Left lung (tissue), 14 donors: ENCODE measurements at places on chromosomes 7 and 10. TPM values are rescaled to one million over a fixed set of nuclear protein-coding genes. Genes with fewer than 3 reads are reported as not detected.

Gene ZNF425
- 1.3 TPM for total RNA-seq

Gene MGAM2
- total RNA-seq: 0.03 TPM

Gene GJD4
- not detected for total RNA-seq

Gene TRDMT1
- 6.6 TPM for total RNA-seq

Gene TRIM73
- total RNA-seq: 2.8 TPM

Gene HGF
- 28.9 TPM for total RNA-seq

GRCh38 chr10:89086801-89087521, 96.4 kb downstream of the FAS start:
- no peaks in the 10 kb centered on the region for H3K27me3 ChIP-seq
- no peak overlapping the region for H3K4me3 ChIP-seq
- no peaks in the 10 kb centered on the region for H3K36me3 ChIP-seq
- no peak for DNase-seq
- peaks cover 42% of the 10 kb centered on the region for H3K4me1 ChIP-seq

- H3K4me1 ChIP-seq: no peaks in the 10 kb centered on the region
- no peak overlapping the region for H3K4me3 ChIP-seq
- no peak overlapping the region for H3K27ac ChIP-seq
- DNase-seq: no peak
- no peaks in the 10 kb centered on the region for H3K27me3 ChIP-seq
Measured at GRCh38 chr10:89399956-89400355, 7.5 kb downstream of the IFIT1 start.

- peak overlapping the region; percentile 86 for H3K4me3 ChIP-seq
- peak overlapping the region; percentile 92 for H3K27ac ChIP-seq
- no peaks in the 10 kb centered on the region for H3K36me3 ChIP-seq
Measured at GRCh38 chr10:118047157-118047719, 497 bp upstream of the RAB11FIP2 start.

DNA sequence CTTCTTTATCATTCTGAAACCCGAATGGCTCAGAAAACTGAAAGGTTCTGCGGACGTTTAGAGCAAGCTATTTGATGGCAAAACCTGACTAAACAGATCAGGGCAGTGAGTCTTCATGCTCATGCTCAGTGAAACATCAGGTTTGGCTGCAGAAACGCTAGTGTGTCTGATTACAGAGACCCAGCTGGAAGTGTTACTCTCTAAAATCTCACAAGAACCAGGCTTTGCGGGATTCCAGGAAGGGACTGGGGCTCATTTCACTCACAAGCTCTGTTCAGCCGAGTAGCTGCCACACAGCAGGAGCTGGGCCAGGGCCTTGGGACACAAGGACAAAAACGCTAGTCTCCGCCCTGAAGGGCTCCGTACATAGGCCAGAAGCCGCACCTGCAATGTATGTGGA, 2.9 kb downstream of the PITRM1 start:
- peaks cover 54% of the 10 kb centered on the region for H3K36me3 ChIP-seq
- no peak overlapping the region for H3K4me3 ChIP-seq
- H3K4me1 ChIP-seq: peaks cover 13% of the 10 kb centered on the region
- no peak for DNase-seq
- H3K27me3 ChIP-seq: no peaks in the 10 kb centered on the region

DNA sequence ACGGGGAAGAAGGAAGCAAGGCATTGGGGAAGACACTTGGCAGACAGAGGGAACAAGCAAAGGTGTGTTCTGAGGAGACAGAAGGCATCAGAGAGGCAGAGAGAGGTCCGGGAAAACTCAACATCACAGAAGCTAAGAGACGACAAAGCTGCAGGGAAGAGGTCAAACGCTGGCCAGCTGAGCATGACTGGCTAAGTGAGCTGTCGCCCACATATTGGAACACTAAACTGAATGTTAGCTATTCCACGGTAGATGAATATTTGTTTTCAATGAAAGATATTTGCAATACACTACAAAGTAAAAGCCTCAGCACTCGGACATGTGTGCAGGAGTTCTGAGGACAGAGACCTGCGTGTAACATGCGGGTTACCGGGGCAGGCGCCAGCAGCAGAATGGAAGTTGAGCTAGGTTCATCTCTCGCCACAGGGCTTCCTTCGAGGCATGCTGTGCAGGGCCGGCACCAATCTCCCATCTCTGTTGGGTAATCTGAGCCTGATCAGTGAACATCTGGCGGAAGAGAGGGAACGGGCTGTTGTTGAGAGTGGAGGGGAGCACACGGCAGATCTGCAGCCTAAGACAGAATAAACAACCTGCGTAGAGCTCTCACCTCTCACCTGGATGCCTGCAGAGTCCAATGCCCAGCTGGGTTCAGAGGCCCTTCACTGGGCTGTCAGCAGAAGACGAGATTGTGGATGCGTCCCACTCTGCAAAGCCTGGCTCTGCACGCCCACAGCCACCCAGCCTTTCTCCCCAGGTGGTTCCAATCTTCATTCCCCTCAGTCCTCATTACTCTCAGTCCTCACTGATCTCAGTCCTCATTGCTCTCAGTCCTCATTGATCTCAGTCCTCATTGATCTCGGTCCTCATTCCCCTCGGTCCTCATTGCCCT, 35.9 kb downstream of the INSIG1 start:
- no peaks in the 10 kb centered on the region for H3K4me1 ChIP-seq
- no peak for DNase-seq
- no peak overlapping the region for H3K27ac ChIP-seq
- H3K36me3 ChIP-seq: no peaks in the 10 kb centered on the region

DNA sequence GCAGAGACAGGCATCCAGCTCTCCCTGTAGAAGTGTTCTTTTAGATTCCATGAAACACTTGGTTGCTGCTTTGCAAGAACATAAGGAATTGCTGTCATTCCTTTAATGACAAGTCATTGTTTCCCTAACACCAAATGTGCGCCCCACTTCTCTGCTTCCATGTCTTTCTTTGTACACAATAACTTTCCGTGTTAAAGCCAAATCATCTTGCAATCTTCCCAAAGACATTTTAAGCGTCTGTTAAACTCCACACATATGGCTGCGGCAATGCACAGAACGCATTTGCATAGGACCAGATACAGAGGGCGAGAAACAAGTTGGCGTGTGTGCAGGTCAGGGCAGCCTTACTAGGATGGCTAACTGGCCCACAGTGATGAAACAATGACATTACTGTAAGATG, 399.3 kb upstream of the PRKCQ start:
- no peaks in the 10 kb centered on the region for H3K27me3 ChIP-seq
- no peaks in the 10 kb centered on the region for H3K36me3 ChIP-seq
- no peaks in the 10 kb centered on the region for H3K4me1 ChIP-seq
- H3K27ac ChIP-seq: no peak overlapping the region
- no peak for DNase-seq

DNA sequence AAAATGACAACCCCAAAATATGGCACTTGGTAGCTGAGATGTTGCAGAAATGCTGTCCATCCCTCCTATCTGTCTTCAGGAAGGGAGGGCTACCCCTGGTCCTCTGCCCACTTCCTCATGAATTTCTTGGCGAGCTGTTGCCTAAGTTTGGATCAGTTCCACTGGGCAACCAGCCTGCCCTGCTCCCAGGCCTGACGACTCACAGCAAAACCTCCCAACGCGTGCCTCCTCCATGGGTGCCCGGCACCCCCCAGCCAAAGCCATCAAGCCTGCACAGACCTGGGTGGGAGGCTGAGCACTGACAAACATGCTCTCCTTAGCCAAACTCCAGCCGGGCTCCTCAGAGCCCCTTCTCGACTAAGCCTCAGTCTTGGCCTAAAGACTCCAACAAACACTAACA, 8.9 kb downstream of the VSTM4 start:
- DNase-seq: no peak
- H3K4me3 ChIP-seq: no peak overlapping the region
- no peaks in the 10 kb centered on the region for H3K4me1 ChIP-seq
- H3K27ac ChIP-seq: no peak overlapping the region

DNA sequence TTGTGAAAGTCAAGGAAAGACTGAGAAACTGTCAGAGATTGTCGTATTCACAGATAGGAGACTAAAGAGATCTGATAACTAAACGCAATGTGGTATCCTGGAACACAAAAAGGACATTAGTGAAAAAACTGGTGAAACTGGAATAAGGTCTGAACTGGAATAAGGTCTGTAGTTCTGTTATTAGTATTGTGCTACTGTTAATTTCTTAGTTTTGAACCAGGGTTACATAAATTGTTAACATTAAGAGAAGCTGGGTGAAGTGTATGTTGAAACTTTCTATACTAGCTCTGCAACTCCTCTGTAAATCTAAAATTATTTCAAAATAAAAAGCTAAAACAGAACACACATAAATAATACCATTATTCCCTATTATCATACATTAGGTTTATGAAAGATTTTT, 3.4 kb upstream of the NT5C2 start:
- H3K4me1 ChIP-seq: peaks cover 82% of the 10 kb centered on the region
- no peaks in the 10 kb centered on the region for H3K36me3 ChIP-seq
- no peak overlapping the region for H3K4me3 ChIP-seq
- no peaks in the 10 kb centered on the region for H3K27me3 ChIP-seq

GRCh38 chr10:27779462-27780015, 33.9 kb upstream of the MKX start:
- H3K36me3 ChIP-seq: no peaks in the 10 kb centered on the region
- no peak overlapping the region for H3K27ac ChIP-seq
- H3K4me1 ChIP-seq: no peaks in the 10 kb centered on the region

DNA sequence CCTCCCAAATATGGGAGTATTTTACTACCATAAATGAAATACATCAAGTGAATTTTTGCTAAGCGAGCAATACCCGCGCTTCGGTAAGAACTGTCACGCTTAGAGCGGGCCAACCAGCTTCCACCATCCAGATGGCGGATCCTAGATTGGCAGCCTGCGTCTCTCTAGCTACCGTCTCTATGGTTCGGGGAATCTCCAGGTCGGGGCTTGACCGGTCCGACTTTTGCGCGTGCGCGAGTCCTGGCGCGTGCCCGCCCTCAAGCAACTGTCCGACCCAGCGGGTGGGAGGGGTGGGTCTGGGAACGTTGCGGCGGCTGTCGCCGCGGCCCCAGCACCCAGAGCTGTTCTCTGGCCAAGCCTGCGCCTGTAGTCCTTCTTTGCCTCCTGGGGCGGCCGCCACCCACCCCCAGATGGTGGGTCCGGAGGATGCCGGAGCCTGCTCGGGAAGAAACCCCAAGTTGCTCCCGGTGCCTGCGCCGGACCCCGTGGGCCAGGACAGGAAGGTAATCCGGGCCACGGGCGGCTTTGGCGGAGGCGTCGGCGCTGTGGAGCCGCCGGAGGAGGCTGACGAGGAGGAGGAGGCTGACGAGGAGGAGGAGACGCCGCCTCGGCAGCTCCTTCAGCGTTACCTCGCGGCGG, at the start of gene TBC1D12:
Gene TBC1D12, plus strand, starts transcription at position 338 of the 639 bp plus-strand sequence. Its CDS starts 73 bp downstream, at position 411.
- H3K27ac ChIP-seq: peak within 1 kb of the TSS; percentile 94
- H3K27me3 ChIP-seq: peaks cover 76% of the 10 kb centered on the region
- H3K4me3 ChIP-seq: peak within 1 kb of the TSS; percentile 90

DNA sequence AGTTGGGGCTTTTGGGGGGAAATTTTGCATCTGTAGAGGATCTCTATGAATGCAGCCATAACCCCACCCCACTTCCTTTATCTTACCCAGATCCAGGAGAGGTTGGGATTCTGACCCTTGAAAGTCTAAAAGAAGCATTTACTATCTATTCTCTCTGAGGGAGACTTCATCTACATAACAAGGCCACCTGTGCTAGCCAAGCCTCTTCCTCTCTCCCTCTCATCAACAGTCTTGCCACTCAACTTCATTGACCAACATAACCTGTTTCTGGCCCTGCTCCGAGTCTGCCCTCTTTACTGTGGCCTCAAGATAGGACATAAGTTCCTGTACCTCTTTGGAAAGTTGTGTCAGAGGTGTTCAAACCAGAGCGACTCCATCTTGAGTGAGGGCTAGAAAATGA, 19.4 kb downstream of the TUBAL3 start:
- no peaks in the 10 kb centered on the region for H3K4me1 ChIP-seq
- H3K27ac ChIP-seq: no peak overlapping the region
- H3K27me3 ChIP-seq: no peaks in the 10 kb centered on the region
- no peaks in the 10 kb centered on the region for H3K36me3 ChIP-seq
- DNase-seq: no peak

- no peaks in the 10 kb centered on the region for H3K27me3 ChIP-seq
- no peak overlapping the region for H3K4me3 ChIP-seq
- no peak overlapping the region for H3K27ac ChIP-seq
Measured at GRCh38 chr10:43700306-43700705, 51.6 kb upstream of the ZNF32 start.

DNA sequence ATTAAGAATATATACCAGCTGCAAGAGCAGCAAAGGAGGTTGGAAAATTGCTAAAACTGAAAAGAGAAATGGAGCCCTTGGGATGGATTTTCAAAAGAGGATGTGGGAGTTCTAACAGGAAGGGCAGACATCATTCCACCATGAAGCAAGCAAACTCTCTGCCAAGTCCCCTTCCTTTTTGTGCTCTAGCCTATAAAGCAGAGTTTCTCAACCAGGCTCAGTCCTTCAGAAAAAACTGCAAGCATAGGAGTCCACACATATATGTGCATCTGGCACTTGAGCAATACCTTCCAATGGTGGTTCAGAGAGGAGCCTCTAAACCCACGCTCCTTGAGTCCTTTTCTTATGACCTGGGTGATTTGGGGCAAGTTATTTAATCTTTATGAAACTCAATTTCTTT, 98.6 kb upstream of the MKX start:
- no peak for DNase-seq
- H3K36me3 ChIP-seq: no peaks in the 10 kb centered on the region
- no peaks in the 10 kb centered on the region for H3K27me3 ChIP-seq

DNA sequence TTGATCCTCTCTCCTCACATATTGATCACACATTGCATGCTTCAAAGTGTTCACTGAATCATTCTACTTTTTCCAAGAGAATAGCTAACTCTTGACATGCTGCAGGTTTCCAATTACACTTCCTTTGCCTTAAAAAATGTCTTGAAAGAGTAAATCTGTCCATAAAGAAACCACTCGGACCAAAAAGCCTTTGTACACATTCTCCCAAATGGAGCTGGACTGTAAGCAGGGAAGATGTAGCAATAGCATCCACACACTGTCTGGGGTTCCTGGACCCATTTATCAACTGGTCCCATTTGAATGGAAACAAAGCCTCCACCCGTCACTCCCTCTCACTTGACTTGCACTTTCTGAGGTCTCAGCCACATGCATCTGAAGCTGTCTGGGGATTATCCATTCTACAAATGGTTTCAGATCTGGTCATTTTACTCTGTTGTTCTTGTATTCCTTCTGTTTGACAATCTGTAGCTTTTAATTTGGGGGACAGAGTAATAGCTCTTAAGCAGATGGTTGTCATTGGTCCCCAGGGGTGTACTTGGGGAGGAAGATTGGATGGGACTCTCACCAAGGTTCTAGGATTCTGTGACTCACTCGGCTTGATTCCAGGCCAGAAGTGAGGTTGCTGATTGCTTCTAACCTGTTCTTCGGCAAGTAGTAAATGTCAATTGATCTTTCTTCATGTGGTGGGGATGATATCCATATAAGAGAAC, 203.5 kb downstream of the HIBADH start:
- DNase-seq: no peak
- peaks cover 12% of the 10 kb centered on the region for H3K27me3 ChIP-seq
- no peak overlapping the region for H3K4me3 ChIP-seq
